ENCODE measurements at places on chromosomes 6 and 20.

DNA sequence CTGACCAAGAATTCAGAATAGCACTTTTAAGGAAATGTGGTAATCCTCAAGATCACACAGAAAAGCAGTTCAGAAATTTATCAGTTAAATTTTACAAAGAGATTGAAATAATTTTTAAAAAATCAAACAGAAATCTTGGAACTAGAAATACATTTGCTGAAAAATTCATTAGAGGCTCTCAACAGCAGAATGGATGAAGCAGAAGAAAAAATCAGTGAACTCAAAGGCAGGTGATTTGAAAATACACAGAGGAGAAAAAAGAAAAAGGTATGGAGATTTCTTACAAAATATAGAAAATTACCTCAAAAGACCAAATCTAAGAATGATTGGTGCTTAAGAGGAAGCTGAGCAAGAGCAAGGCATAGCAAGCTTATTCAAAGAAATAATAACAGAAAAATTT, 11.5 kb downstream of the NQO2 start:
- peaks cover 6% of the 10 kb centered on the region for H3K36me3 ChIP-seq
- no peaks in the 10 kb centered on the region for H3K4me1 ChIP-seq
- no peak for DNase-seq
- H3K27ac ChIP-seq: no peak overlapping the region

DNA sequence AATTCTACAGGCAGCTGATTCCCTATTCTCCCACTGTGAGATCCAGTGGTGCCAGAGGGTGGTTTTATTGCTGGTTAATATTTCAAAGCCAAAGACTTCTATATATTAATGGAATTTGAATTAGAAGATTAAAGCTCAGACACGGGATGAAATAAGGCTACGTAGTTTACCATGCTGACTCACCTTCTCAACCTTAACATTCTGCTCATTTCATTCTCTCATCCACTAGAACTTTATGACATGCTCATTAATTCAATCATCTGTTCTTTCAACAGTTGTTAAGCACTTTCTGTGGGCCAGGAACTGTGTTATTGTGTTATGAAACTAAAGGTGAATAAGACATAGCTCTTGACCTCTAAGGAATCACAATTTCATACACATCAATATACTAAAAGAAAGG, 456.9 kb upstream of the MAP3K7 start:
- no peak for DNase-seq
- H3K36me3 ChIP-seq: no peaks in the 10 kb centered on the region
- no peak overlapping the region for H3K27ac ChIP-seq
- no peaks in the 10 kb centered on the region for H3K27me3 ChIP-seq

DNA sequence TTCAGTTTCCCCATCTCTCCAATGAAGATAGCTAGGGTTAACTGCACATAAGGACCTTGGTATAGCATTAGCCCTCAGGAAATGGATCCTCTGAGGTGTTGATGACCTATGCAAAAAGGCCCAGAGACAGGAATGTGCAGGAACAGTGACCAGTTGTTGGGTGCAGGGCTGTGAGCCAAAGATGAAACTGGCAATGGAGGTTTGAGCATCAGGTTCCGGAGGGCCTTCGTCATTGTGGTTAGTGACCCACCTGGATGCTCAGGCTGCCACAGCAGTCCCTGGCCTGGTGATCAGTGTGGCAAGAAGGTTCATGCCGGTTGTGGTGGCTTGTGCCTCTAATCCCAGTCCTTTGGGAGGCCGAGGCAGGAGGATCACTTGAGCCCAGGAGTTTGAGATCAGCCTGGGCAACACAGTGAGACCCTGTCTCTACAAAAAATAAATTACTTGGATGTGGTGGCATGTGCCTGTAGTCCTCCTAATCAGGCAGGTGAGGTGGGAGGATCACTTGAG, 43.7 kb downstream of the TM9SF4 start:
- peaks cover 13% of the 10 kb centered on the region for H3K4me1 ChIP-seq
- H3K27ac ChIP-seq: no peak overlapping the region
- H3K36me3 ChIP-seq: no peaks in the 10 kb centered on the region
- no peak overlapping the region for H3K4me3 ChIP-seq
- no peaks in the 10 kb centered on the region for H3K27me3 ChIP-seq

DNA sequence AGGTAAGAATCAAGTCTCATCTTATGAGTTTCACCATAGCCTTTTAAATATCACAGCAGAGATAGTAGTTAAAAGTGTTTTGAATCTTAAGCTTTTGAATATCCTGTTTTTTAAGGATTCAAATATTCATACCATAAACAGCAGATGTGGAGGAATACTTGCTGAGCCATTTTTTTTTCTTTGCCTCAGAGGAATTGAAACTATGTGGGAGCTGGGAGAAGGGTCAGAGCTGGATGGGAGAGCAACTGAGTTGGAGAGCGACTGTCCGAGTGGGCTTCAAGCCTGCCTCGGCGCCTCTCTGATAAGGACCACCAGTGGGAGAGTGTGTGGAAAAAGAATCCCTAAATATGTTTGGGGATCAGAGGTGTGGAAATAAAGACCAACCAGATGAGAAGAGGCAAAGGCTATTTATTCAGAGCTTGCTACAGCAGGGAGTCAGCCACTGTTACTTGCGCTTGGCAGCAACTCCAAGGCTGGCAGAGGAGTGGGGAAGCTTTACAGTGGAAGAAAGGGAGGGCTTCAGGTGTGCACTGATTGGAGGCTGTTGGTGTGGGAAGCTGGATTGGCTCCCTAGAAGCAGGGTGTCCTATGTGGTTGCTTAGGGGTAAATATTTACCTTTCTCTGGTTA, 34.3 kb upstream of the MCUR1 start:
- no peaks in the 10 kb centered on the region for H3K4me1 ChIP-seq
- H3K36me3 ChIP-seq: no peaks in the 10 kb centered on the region
- H3K27me3 ChIP-seq: no peaks in the 10 kb centered on the region
- no peak for DNase-seq
- no peak overlapping the region for H3K27ac ChIP-seq
- no peak overlapping the region for H3K4me3 ChIP-seq

- no peak overlapping the region for H3K27ac ChIP-seq
- no peak overlapping the region for H3K4me3 ChIP-seq
- no peaks in the 10 kb centered on the region for H3K36me3 ChIP-seq
- peaks cover 7% of the 10 kb centered on the region for H3K4me1 ChIP-seq
- H3K27me3 ChIP-seq: no peaks in the 10 kb centered on the region
These were observed 4.0 kb upstream of the LIN28B start for GRCh38 chr6:104952911-104953399.

GRCh38 chr20:62970307-62971210, 18.1 kb downstream of the SLC17A9 start:
- no peak overlapping the region for H3K4me3 ChIP-seq
- H3K27me3 ChIP-seq: peaks cover 16% of the 10 kb centered on the region
- no peak overlapping the region for H3K27ac ChIP-seq
- peaks cover 9% of the 10 kb centered on the region for H3K4me1 ChIP-seq
- no peak for DNase-seq
- H3K36me3 ChIP-seq: no peaks in the 10 kb centered on the region
